Activated CD8-positive, alpha-beta T cell treated with anti-CD3 and anti-CD28 coated beads for 36 hours (primary cell): ENCODE measurements at places on chromosomes 11 and 22. TPM values are rescaled to one million over a fixed set of nuclear protein-coding genes. Genes with fewer than 3 reads are reported as not detected.

GRCh38 chr22:47659467-47660223 lies 897.2 kb downstream of the TBC1D22A start:
- no peak for DNase-seq

Gene NAALAD2
- total RNA-seq, result not detected

DNA sequence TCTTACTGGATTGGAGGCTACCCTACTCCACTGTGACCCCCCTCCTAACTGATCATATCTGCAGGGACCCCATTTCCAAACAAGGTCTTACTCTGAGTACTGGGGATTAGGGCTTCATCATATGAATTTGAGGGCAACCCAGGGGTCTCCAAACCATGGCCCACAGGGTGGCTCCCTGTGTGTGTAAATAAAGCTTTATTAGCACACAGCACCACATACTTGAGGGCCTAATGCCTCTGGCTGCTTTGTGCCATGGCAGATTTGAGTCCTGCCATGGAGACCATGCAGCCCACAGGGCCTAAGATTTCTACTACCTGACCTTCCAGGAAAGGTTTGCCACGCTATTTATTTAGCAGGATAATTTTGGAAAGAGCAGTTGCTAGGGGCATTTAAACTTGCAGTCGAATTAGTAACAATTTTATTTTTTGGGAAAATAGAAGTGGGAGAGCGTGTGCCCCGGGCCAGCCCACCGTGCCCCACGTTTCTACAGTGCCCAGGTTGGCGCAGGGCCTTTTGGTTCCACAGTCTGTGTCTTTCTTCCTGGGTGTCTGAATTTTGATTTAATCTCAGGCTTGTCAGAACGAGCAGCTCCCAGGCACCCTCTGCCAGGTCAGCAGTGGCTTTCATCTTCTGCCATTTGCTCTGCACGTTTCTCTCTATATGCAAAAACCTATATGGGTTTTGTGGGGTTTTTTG lies 92.3 kb downstream of the KCNQ1 start:
- no peak for DNase-seq

- DNase-seq, result peak; percentile 84
Measured at GRCh38 chr11:35235936-35236666, 97.1 kb downstream of the CD44 start.

Gene KRTAP5-8
- total RNA-seq, result not detected

GRCh38 chr22:46043816-46044620 lies 67.1 kb upstream of the WNT7B start:
- no peak for DNase-seq

Gene PIWIL4
- 0.36 TPM for total RNA-seq

Gene TANGO2
- total RNA-seq, result 15.7 TPM

Gene RIMBP3B
- total RNA-seq, result 0.16 TPM

GRCh38 chr11:72321381-72321996 lies 77.5 kb upstream of the PHOX2A start:
- DNase-seq, result no peak

- no peak for DNase-seq
Measured at GRCh38 chr22:30204742-30205111, 41.8 kb downstream of the LIF start.
